ENCODE measurements at places on chromosomes 1 and 21. TPM values are rescaled to one million over a fixed set of nuclear protein-coding genes. Genes with fewer than 3 reads are reported as not detected.

The MAP1LC3C gene
- polyA plus RNA-seq = 1.5 TPM

The CRB1 gene
- polyA plus RNA-seq = 0.71 TPM

The OR6N1 gene
- not detected for polyA plus RNA-seq

The WDR64 gene
- polyA plus RNA-seq = not detected

All from adrenal gland (tissue), 19 donors.